ENCODE measurements at places on chromosomes 13 and 19.

- DNase-seq: no peak
Observed at GRCh38 chr19:23527797-23528196, 132.5 kb upstream of the ZNF91 start.

GRCh38 chr13:27290715-27291114, 20.1 kb downstream of the RASL11A start:
- no peak for DNase-seq

- no peak for DNase-seq
Observed at GRCh38 chr19:6739883-6740588, 556 bp downstream of the TRIP10 start.

DNA sequence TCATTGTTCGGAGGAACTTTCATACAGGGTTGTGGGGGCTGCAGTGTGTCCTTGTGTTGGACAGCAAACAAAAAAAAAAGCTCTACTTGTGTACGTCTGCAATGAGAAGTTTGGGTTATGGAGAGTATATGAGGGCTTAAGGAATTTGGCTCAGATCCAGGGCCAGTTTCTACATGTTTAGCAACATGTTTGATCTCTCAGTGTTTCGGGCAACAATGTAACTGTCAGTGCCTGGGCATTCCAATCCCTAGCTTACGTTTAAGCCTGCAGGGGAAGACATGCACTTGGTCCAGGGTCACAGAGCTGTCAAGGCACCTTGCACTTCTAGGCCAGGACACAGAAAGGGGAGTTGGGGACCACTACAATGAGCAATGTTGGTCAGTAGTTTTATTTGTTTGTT, 13.9 kb downstream of the ZNF543 start:
- DNase-seq: no peak

DNA sequence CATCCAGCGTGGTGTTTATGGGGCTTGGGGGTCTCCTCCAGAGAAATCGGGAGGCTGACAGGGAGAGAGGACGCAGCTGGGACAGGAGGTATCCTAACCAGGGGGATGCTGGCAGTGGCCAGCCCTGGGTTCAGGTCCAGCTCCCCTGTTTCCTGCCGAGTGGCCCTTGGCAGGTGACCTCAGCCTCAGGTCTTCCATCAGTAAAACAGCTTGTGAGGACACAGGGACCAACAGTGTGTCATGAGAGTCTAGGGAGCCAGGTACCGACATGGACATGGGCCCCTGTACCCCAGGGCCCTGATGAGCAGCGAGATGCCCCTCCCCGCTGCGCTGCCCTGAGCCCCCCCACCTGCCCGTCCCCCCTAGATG, 19.6 kb downstream of the EVI5L start:
- no peak for DNase-seq

DNA sequence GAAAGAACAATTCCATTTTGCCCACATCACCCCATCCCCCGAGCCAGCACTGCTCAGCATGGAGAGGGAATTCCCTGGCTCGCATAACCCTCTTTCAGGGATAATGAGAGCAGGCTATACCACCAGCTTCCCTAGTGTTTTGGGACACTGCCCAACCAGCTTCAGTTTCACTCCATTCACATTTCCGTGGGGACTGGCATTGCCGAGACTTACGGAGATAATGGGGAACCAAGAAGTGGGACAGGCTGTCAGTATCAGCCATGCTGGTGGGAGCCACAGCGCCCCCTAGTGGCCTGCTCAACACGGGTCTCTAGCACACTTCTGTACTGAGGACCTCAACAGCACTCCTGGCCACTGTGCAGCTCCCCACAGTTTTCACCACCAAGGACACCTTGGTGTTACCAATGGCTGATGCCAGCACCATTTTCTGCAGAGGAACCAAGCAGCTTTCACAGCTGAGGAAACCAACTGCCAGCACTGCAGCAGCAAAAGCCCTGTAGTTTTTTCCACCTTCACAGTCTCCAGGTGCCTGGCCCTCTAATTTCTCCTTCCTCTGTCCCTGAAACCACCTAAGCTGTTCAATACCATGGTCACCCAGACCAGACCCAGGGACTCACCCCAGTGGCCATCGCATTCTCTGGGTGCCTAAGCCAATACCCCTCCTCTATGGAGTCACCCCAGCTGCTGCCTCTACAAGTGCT, 23.7 kb downstream of the SLC6A16 start:
- peak; percentile 74 for DNase-seq

DNA sequence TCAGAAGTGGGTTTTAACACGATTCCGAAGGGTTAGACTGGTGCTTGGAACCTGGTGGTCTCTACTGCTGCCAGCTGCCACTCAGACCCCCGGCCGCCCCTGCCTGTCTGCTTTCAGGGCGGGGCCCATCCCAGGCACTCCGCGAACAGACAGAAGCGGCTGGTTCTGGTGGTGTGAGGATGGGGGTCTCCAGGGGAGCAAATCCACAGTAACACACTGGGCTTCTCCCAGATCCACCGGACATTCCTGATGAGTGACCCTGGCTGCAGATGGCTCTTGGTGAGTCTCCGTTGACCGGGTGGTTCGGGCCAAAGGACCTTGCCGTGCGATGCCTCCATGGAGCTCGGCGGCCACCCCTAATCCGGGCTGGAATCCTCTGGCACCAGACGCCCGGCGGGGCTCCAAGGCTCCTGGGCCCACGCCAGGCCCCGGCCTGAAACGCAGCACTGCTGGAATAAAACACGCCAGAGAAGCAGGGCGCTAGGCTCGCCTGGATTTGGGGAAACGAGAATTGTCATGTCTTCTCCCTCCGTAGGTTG, 2.1 kb upstream of the PTBP1 start:
- DNase-seq: no peak

- no peak for DNase-seq
Observed at GRCh38 chr19:18982669-18983068, 41.7 kb upstream of the HOMER3 start.

GRCh38 chr13:24267274-24267673, 42.1 kb upstream of the C1QTNF9 start:
- DNase-seq: no peak

DNA sequence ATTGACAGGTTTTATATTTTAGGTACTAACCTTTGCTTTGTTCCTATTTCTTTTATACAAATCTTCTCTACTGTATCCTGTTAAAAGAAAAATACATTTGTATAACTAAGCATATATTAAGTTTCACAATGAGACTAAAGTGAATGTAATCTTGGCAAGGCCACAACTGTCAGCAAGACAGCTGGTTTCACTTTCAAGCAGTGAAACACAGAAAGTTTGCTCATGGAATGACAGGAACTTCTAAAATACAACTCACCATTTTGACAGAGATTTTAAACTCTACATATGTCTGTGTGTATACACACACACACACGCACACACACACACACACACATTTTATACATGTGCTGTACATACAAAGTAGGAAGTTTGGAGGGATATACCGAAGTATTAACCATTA, 53.3 kb downstream of the PARP4 start:
- no peak for DNase-seq

DNA sequence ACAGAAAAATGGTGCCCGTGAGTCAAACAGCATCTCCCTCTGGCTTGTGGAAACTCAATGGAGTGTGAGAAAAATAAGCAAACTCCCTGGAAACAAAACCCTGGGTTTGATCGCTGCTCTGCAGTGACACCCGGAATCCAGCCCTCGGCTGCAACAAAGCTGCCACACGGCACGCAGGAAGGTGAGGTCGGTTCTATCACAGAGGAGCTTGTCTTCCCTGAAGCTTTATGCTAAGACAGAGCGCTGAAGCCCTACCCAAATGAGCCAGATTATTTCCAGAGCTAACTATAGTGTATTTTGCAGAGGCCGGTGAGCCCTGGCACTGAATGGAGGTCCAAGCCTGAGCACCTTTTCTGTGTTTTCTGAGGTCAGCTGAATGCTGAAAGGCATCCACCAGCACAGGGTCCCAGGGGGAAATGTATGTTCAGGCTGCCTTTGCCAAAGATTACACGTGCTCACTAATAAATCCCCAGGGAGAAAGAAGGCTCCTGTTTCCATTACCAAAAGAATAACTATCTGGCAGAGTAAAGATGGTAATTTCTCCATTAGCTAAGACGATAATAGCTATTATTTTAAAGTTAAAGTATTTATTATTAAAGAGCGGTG, 77.8 kb downstream of the TSHZ3 start:
- no peak for DNase-seq

- DNase-seq: no peak
Observed at GRCh38 chr13:73189362-73189761, 130.6 kb downstream of the KLF5 start.

DNA sequence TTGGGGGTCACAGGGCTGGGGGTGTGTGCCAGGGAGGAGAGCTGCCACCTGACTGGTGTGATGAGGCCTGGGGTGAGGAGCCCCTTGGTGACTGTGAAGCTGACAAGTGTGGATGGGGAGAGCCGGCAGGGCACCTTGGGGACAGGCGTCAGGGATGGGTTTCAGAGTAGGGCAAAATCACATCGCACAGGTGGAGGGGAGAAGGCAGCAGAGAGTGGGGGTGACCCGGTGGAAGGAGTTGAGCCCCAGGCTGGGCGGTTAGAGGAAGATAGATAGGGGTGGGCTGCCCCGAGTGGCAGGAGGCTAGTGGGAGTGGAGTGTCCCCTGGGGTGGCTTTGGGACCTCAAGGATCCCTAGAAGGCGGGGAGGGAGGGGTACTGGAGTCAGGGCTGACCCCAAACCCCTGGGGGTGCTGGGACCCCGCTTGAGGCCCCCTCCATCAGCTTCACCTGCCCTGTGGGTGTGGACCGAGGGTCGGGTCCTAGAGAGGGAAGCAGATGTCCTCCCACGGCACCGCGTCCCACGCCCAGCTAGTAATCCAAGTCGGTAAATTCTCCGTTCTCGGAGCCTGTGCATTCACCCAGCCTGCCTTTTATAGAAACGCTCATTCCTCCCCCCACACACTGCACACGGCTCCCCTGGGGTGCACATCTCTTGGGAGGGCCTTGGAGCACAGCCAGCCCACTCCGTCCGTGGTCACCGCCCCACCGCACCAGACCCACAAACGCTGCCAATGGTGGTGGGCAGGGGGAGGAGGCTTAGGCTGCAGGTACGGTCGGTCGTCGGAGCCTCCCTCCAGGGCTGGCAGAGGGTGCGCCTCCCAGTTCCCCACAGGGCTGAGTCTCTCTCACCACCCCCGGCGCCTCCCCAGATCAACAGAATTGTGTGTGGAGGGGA, 2.4 kb downstream of the CTXN1 start:
- DNase-seq: no peak

- DNase-seq: peak; percentile 37
Observed at GRCh38 chr19:35959040-35959967, 23.1 kb downstream of the LRFN3 start.

GRCh38 chr19:54255105-54255775, 1.8 kb downstream of the LILRB5 start:
- DNase-seq: no peak

GRCh38 chr19:45529420-45529785, 22.1 kb downstream of the VASP start:
- no peak for DNase-seq

- DNase-seq: no peak
Observed at GRCh38 chr19:7857727-7858108, 16.5 kb downstream of the PRR36 start.

- no peak for DNase-seq
Observed at GRCh38 chr13:106121173-106121754, 414.2 kb downstream of the EFNB2 start.

- DNase-seq: no peak
Observed at GRCh38 chr13:51130348-51130747, 19.3 kb upstream of the C13orf42 start.

GRCh38 chr19:3508771-3509535, 2.8 kb downstream of the FZR1 start:
- DNase-seq: no peak

DNA sequence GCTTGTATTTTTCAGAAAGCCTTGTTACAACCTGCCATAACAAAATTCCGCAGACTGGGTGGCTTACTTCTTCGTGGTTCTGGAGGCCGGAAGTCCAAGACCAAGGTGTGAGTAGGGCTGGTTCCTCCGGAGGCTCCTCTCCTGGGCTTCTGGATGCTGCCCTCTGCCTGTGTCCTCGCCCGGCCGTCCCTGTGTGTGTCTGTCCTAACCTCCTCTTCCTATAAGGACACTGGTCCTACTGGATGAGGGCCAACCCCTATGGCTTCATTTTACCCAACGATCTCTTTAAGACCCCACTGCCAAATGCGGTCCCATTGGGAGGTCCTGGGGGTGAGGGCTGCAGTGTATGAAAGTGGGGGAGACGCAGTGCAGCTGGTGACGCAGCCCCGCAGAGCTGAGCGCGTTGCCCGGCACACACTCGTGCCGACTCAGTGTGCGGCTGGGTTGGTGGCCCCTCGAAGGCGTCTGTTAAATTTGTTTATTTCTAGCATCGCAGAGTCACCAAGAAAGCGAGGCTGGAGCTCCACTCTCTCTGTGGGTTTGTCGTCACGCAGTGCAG, 116.7 kb downstream of the SOX1 start:
- no peak for DNase-seq

GRCh38 chr19:4559569-4559968, at the start of gene SEMA6B:
Gene SEMA6B (minus strand): TSS chr19:4559684. CDS start chr19:4558457, 1,227 bp downstream.
- no peak for DNase-seq

DNA sequence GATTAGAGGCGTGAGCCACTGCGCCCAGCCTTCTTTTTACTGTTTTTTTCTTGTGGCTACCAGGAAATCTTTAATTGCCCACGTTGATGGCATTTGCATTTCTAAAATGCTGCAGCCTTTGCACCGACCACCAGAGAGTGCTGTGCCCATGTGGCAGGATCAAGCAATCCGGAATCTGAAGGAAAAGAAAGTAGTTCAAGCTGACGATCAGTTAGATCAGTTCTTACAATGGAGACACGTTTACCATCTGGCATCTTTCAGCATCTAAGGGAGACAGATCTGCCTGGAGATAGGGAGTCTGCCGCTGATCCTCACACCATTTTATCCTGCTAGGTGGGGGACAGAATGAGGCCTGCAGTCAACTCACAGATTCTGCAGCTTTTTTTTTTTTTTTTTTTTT, 19.9 kb downstream of the TINCR start:
- no peak for DNase-seq

- no peak for DNase-seq
Observed at GRCh38 chr13:46797501-46798237, 708 bp upstream of the ESD start.

DNA sequence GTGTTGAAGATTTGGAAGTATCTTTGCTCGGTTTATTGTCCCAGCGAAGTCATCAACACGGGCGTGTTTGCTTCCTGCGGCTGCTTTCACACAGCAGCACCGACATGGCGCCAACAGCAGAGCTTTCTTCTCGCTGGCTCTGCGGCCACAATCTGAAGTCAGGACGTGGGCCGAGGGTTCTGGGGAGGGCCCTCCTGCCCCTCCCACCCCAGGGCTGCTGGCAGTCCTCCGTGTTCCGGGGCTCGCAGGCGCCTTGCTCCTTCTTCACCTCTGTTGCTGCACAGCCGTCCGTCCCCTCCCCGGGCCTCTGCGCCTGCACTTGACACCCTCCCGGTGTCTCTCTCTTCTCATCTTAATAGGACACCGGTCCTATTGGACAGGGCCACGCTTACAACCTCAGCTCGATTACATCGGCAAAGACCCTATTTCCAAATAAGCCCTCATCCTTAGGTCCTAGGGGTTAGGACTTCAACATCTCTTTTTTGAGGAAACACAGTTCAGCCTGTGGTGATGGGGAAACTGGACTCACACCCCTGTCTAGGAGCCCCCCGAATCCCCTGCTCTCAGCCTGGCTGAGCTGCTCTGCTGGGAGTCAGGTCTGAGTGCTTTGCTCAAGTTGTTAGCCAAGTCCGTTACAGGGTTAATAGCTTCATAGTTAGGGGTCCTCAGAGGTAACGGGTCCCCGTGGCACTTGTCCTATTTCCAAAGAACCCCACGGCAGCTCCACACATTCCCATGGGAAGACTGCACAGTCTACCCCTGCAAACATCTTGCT, 2.7 kb upstream of the TEX29 start:
- DNase-seq: no peak

GRCh38 chr13:36163809-36164308, 32.7 kb upstream of the DCLK1 start:
- DNase-seq: no peak

GRCh38 chr13:73450583-73450982, 391.8 kb downstream of the KLF5 start:
- DNase-seq: no peak

Measured in stimulated activated CD8-positive, alpha-beta memory T cell treated with anti-CD3 and anti-CD28 coated beads, Interleukin-7, amount 100 ng/mL, for 48 hours (primary cell).